ENCODE measurements at places on chromosomes 13 and 19. TPM values are rescaled to one million over a fixed set of nuclear protein-coding genes. Genes with fewer than 3 reads are reported as not detected.

Gene CYSLTR2
- polyA plus RNA-seq = not detected

Gene ZMYM2
- polyA plus RNA-seq = 36.5 TPM

Gene EHD2
- 84.0 TPM for polyA plus RNA-seq

Gene TMEM150B
- not detected for polyA plus RNA-seq

Gene DCLK1
- not detected for polyA plus RNA-seq

Gene ITGBL1
- 17.1 TPM for polyA plus RNA-seq

Gene KCNJ14
- 0.20 TPM for polyA plus RNA-seq

Gene GPR180
- 5.8 TPM for polyA plus RNA-seq

Gene PRR20B
- polyA plus RNA-seq = not detected

- no peak for DNase-seq
These were observed 30.0 kb downstream of the KEAP1 start for GRCh38 chr19:10473192-10473591.

GRCh38 chr19:30887042-30887441 is 462.2 kb downstream of the TSHZ3 start:
- DNase-seq = no peak

GRCh38 chr19:12953799-12954611 is 3.0 kb downstream of the GADD45GIP1 start:
- no peak for DNase-seq

DNA sequence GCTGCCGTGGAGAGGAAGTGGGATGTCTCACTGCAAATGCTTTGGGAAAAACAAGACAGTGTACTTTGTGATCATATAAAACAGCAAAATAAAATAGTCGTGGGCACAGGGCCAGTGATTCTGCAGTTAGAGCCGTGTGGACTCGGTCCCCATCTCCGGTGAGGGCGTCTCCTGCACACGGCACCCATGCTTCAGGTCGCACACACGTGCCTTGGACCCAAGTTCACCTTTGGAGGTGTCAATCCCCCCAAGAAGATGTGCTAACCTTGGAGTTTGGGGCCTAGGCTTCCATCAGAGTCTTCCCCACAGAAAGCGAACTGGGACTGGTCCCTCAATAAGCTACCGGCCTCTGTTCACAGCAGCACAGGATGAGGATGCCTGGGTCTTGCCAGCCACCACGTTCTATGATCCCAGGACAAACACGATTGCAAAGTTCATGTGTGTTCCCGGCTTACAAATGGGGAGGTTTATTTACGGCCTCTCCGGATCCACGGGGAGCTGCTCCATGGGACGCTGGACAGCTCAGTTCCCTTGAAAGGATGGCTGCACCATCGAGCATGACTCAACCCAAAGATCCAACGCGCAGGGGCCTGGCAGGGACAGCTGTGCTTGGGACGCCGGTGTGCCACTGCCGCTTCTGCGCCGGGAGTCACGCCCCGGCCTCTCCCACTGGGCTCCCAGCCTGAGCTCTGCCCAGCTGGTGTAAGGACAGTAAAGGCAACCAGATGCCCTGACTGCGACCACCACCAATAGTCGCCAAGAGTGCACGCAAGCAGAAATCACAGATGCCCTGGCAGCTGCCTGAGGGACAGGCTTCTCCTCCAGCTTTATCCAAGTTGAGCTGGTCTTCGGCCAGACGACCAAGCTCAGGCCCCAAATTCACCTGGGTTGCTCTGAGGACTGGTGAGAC is 8.6 kb downstream of the GAS6 start:
- DNase-seq = no peak

GRCh38 chr19:38869836-38870607 is 8.1 kb downstream of the RINL start:
- no peak for DNase-seq

- peak; percentile 37 for DNase-seq
These were observed 51.3 kb downstream of the ERICH6B start for GRCh38 chr13:45564133-45564776.

DNA sequence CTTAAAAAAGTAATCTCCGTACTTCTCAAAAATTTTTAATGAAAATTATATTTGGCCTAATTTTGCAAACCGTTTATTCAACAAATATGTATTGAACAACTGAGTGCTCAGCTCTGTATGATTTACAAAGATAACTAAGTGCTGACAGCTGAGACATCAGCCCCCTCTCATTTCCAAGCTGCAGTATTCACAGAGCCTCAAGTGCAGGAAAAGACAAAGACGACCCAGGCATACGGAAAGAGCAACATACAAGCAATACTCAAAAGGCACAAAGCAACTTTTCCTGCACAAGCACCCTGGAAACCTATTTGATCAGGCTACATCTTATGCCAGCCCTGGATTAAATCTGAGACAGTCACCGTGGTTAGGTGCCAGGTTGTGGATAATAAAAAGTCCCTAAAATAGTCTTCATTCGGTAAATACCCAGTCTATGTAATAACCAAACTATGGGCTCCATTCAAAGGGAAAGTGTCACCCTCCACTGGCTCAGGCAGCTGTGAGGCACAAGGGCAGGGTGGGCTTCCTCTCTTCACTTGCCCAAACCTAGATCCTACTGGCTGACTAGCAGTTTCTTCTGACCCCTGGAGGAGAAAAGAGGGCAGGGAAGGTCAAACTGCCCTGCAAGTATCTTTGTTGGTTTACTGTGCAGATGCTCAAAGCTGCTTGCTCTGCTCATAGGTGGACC is 65.5 kb downstream of the TBC1D4 start:
- DNase-seq = no peak

DNA sequence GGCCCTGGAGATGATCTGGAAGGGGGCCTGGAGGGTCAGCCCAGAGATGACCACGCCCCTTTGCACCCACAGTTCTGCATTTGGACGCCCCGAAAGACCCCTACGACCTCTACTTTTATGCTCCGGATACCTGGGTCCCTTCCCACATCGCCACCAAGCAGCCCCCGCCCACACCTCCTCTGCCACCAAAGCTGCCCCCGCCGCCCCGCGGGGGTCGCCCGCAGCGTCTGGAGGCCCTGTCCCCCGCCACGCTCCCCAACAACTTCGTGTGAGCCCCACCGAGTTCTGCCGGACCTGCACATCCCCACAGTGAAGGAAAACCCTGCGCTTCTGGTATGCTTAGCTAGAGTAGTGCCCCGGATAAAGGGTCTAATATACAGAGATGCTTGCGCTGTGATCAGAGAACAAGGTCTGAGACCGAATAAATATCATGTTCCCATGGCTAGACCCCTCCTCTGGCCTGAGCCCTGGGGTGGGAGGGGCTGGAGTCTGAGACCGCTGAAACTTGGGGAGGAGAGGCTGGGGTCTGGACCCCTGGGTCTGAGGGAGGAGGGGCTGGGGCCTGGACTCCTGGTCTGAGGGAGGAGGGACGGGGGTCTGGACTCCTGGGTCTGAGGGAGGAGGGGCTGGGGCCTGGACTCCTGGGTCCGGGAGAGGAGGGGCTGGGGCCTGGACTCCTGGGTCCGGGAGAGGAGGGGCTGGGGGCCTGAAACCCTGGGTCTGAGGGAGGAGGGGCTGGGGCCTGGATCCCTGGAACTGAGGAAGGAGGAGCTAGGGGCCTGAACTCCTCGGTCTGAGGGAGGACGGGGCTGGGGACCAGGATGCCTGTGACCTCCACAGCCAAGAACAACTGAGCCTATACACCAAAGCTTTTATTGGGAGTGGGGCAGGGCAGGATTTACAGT is 3.6 kb downstream of the GFY start:
- no peak for DNase-seq

DNA sequence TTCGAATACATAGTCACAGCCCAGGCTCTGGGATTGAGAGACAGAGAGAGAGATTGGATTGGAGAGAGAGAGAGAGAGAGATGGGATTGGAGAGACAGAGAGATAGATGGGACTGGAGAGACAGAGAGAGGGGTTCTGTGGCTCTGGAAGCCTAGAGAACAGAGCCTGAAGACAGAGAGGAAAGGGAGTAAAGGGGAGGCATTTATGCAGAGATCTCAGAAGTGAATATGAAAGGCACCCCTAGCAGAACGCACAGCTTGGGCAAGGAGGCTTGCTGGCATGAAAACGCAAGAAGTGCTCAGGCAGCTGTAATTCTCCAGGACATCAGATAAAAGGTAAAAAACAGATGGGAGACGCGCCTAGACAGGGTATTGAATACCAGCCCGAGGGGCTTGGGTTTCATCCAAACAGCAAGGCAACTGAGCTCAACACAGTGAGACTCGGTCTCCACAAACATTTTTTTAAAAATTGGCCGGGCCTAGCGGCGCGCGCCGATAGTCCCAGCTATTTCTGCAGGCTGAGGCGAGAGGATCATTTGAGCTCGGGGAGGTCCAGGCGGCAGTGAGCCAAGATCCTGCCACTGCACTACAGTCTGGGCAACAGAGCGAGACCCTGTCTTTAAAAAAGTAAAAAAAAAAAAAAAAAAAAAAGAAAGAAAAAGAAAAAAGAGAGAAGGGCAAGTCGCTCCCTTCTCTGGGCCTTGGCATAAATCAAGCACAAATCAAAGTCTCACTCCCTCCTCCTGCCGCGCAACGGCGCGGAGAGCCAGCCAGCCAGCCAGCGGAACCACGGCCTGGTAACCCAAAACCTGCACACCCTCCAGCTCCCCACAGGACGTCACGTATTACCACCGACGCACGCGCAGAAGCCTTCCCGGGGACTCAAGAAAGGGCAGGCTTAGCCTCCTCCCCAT is 774 bp upstream of the PPP2R1A start:
- DNase-seq = peak; percentile 30

- no peak for DNase-seq
These were observed 2486.0 kb upstream of the PCDH20 start for GRCh38 chr13:63901630-63902029.

DNA sequence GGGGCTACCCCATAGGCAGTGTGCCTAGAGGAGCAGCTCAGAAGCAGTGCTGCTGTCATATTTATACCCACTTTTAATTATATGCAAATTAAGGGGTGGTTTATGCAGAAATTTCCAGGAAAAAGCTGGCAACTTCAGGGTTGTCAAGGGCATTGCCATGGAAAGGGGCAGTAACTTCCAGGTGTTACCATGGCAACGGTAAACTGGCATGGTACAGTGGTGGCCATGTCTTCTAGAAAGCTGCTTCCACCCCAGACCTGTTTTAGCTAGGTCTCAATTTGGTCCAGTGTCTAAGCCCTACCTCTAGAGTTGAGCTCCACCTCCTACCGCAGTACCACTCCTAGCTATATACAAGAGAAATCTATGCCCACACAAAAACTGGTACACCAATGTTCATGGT is 11.3 kb downstream of the PNMA8A start:
- no peak for DNase-seq

GRCh38 chr19:10852098-10852800 is 4.0 kb downstream of the C19orf38 start:
- peak; percentile 49 for DNase-seq

GRCh38 chr13:65125236-65125635 is 2104.9 kb downstream of the PCDH9 start:
- DNase-seq = no peak

- no peak for DNase-seq
These were observed 22.1 kb downstream of the WTIP start for GRCh38 chr19:34503531-34504272.

- peak; percentile 84 for DNase-seq
These were observed 107.2 kb downstream of the FNDC3A start for GRCh38 chr13:49082653-49083536.

GRCh38 chr19:17938092-17938845 is 5.5 kb downstream of the CCDC124 start:
- peak; percentile 65 for DNase-seq

DNA sequence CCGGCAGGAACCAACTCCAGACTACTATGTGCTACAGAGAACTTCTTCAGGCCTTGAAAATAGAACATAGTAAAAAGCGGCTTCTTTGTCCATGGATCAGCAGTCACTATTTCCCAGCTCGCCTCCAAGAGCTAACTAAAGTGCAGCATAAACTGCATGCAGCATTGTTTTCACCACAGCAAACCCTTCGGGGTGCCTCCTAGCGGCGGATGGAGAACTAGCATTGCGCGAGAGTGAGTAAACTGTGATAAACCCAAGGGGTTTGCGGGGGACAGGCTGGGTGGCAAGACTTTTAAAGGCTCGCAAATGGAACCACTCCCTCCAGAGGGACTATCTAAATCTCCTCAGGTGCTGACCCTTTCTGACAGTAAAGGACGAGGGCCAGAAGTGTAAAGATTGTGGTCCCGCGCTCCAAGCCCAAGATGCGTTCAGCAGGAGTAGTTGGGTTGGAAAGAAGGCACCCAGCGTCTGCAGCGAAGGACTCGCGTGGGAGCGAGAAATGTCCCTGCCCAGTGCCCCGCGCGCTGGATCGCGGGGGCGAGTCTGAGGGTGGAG is 21.5 kb upstream of the SGCG start:
- DNase-seq = no peak

DNA sequence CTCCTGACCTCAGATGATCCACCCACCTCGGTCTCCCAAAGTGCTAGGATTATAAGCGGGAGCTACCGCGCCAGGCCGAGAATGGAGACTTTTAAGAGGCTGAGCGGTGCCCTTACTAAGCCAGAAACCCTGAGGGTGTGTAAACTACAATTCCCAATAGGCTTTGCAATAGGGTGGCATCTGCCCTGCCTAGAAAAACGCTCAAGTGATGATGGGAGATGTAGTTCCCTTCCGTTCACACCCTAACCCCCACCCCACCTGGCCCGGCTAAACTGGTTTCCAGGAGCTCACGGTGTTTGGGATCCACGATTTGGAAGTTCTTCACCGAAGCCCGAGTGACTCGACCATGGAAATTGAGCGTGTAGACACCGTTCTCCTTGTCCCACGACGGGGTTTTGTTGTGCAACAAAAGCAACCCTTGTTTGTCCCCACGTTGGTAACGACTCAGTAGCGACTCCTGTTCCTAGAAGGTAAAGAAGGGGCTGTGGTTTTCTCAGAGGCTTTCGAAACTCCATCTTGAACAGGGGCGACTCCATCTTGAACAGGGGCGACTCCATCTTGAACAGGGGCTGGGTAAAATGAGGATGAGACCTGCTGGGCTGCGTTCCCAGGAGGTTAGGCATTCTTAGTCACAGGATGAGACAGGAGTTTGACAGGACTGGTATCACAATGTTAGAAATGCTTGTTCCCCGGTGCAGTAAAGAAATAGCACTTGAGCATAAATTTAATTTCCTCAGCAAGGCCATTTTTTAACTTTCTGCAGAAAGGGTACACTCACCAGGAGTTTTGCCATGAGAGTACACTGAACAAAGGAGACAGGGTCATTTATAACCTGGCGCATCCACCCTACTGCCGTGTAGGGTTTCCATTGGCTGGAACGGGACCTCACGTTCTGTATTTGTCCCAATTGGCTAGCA is 9.8 kb downstream of the PPP1R15A start:
- no peak for DNase-seq

GRCh38 chr19:58582985-58583384 is 9.8 kb upstream of the MZF1 start:
- no peak for DNase-seq

DNA sequence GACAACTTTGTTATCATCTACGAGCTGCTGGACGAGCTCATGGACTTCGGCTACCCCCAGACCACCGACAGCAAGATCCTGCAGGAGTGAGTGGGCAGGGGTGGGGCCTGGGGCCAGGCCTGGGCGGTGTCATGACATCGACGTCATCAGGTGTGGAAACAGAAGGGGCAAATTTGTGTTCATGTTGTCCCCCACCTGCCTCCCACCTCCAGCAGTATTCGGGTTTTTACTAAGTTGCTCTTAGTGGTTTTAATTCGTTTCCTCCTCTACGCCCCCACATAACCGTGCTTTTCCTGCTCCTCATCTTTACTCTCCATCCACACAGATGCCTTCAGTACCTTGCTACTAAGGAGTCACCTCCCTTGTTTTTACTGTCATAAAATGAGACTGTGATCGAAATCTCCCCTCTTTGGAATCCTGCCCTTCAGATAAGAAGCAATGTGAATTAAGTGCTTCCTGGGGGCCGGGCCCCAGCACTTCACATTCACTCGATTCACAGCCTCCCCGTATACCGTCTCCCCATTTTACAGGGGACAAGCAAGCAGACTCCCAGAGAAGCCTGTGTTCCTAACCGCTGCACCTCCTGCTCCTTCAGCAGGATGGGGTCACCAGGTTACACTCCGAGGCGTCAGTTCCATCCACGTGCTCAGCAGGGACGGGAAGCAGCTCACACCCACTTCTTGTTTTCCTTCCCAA is 10.5 kb downstream of the AP1M1 start:
- no peak for DNase-seq
